ENCODE measurements at places on chromosomes 7 and 10.

GRCh38 chr10:116239229-116239628 lies 33.8 kb downstream of the GFRA1 start:
- DNase-seq, result no peak

- DNase-seq, result no peak
Observed at GRCh38 chr10:22652988-22653481, 61.3 kb downstream of the PIP4K2A start.

GRCh38 chr7:2016021-2016631 lies 216.6 kb downstream of the MAD1L1 start:
- no peak for DNase-seq

DNA sequence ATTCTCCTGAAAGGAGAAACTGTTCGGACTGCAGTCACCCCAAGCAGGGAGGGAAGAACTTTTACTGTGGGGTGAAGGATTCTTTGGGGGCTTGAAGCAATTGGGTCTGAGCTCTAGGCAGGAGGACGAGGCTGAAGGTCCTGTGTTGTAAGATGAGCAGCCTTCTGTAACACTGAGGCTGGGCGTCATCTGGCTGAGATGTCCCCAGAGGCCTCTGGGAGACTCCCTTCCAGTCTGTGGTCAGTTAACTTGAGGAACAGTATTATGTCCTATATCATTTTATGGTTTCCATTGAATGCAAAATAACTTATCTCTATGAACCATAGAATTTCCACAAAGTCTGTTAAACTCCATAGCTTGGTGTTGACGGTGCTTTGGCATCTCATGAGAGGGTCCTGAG lies 26.3 kb downstream of the FIGNL1 start:
- DNase-seq, result no peak
